ENCODE measurements at places on chromosomes 3 and 15.

GRCh38 chr15:59255680-59256336, 49.2 kb downstream of the LDHAL6B start:
- DNase-seq, result no peak

DNA sequence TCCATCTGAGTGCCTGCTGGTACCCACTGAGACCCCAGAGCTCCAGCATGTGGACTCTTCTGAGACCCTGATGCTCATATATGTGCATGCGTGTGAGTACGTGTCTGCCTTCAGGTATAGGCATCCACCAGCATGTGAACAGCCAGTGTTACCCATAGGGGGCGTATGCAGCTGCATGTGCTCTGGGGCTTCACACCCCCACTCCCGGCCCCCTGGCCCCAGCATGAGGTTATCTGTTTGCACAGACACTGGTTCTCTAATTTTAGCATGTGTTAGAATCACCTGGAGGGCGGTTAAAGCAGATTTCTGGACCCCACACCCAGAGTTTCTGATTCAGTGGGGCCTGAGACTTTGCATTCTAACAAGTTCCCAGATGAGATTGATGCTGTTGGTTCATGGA, 824 bp upstream of the CILP start:
- no peak for DNase-seq

- DNase-seq, result no peak
These were observed 46.8 kb downstream of the CYP11A1 start for GRCh38 chr15:74320352-74321247.

DNA sequence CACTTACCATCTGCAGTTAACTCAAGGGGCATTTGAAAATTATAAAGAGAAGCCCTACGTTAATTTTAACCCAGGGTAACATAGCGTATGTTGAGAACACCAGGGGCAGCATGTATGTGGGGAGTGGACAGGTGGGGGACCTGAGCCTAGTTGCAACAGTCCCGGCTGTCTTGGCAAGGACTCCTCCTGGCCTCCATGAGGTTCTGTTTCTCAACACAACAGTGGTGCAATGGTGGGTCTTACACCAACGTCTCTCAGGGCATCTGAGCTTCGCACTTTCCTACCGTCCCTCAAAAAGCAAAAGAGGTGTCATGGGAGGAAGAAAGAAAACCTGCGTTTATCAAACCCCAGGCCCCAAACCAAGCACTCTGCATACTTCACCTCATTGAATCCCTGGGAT, 50.6 kb downstream of the MGLL start:
- DNase-seq, result no peak

- DNase-seq, result no peak
These were observed 18.0 kb upstream of the ARNT2 start for GRCh38 chr15:80386151-80386550.
